ENCODE measurements at places on chromosomes 1 and 21. TPM values are rescaled to one million over a fixed set of nuclear protein-coding genes. Genes with fewer than 3 reads are reported as not detected.

- H3K27me3 ChIP-seq, result no peaks in the 10 kb centered on the region
- H3K36me3 ChIP-seq, result no peaks in the 10 kb centered on the region
- no peak overlapping the region for H3K4me3 ChIP-seq
- no peaks in the 10 kb centered on the region for H3K4me1 ChIP-seq
- no peak for DNase-seq
Measured at GRCh38 chr1:11531314-11531870, 52.4 kb downstream of the DISP3 start.

Gene PPIE
- total RNA-seq, result 69.4 TPM

GRCh38 chr1:39250460-39251240, 46.2 kb downstream of the MACF1 start:
- no peak overlapping the region for H3K27ac ChIP-seq
- no peaks in the 10 kb centered on the region for H3K27me3 ChIP-seq
- H3K4me1 ChIP-seq, result peaks cover 11% of the 10 kb centered on the region
- H3K4me3 ChIP-seq, result no peak overlapping the region
- no peak for DNase-seq

- no peaks in the 10 kb centered on the region for H3K36me3 ChIP-seq
- no peak overlapping the region for H3K27ac ChIP-seq
- no peak for DNase-seq
- no peaks in the 10 kb centered on the region for H3K4me1 ChIP-seq
- no peaks in the 10 kb centered on the region for H3K27me3 ChIP-seq
Measured at GRCh38 chr1:115218699-115219098, 119.3 kb downstream of the NGF start.

DNA sequence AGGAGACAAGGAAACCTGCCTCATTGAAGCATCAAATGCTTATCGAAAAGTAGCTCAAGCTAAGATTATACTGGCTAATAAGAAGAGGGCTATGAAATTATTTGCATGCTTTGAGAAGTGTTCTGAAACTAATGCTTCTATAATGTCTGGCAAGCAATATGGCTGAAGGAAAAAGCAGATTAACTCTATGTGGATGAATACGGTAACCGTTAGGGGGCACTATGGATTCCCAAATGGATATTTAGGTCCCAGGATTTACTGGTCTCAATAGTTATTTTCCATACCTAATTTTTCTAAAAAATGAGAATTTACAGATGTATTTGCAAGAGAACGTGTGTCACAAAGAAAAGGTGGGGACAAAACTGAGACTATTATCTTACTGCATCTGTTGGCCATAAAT, 34.6 kb upstream of the RRP15 start:
- H3K27ac ChIP-seq, result no peak overlapping the region
- no peak overlapping the region for H3K4me3 ChIP-seq
- H3K4me1 ChIP-seq, result no peaks in the 10 kb centered on the region
- DNase-seq, result no peak
- no peaks in the 10 kb centered on the region for H3K27me3 ChIP-seq

- H3K27ac ChIP-seq, result no peak overlapping the region
- H3K36me3 ChIP-seq, result peaks cover 18% of the 10 kb centered on the region
- no peak overlapping the region for H3K4me3 ChIP-seq
- peaks cover 19% of the 10 kb centered on the region for H3K4me1 ChIP-seq
Measured at GRCh38 chr21:38811257-38811656, 5.5 kb downstream of the ETS2 start.

Gene TMEM81
- 8.8 TPM for total RNA-seq

Gene LIPI
- not detected for total RNA-seq

GRCh38 chr1:103457886-103458455, 67.5 kb upstream of the RNPC3 start:
- H3K4me3 ChIP-seq, result no peak overlapping the region
- H3K27me3 ChIP-seq, result no peaks in the 10 kb centered on the region
- no peaks in the 10 kb centered on the region for H3K4me1 ChIP-seq
- H3K27ac ChIP-seq, result no peak overlapping the region

- H3K36me3 ChIP-seq, result no peaks in the 10 kb centered on the region
- H3K27ac ChIP-seq, result no peak overlapping the region
- H3K4me1 ChIP-seq, result no peaks in the 10 kb centered on the region
- H3K27me3 ChIP-seq, result no peaks in the 10 kb centered on the region
Measured at GRCh38 chr1:111948209-111949171, 41.0 kb downstream of the KCND3 start.

GRCh38 chr1:24666794-24667193, 23.7 kb downstream of the SRRM1 start:
- no peak for DNase-seq
- no peaks in the 10 kb centered on the region for H3K27me3 ChIP-seq
- peaks cover 88% of the 10 kb centered on the region for H3K36me3 ChIP-seq
- H3K27ac ChIP-seq, result no peak overlapping the region
- no peak overlapping the region for H3K4me3 ChIP-seq

Gene TINAGL1
- not detected for total RNA-seq

DNA sequence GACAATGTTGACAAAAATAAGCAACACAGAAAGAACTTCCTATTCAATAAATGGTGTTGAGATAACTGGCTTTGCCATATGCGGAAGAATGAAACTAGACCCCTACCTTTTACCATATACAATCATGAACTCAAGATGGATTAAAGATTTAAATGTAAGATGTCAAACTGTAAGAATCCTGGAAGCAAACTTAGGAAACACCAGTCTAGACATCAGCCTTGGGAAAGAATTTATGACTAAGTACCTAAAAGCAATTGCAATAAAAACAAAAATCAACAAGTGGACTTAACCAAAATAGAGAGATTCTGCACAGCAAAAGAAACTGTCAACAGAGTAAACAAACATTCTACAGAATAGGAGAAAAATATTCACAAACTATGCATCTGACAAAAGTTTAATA, 16.1 kb upstream of the CLDN8 start:
- H3K36me3 ChIP-seq, result no peaks in the 10 kb centered on the region
- no peak for DNase-seq
- no peaks in the 10 kb centered on the region for H3K27me3 ChIP-seq
- no peak overlapping the region for H3K4me3 ChIP-seq

- H3K27me3 ChIP-seq, result no peaks in the 10 kb centered on the region
- no peak overlapping the region for H3K4me3 ChIP-seq
- DNase-seq, result no peak
- H3K27ac ChIP-seq, result no peak overlapping the region
Measured at GRCh38 chr1:24058671-24059455, 53.1 kb downstream of the MYOM3 start.

Gene KLF17
- total RNA-seq, result not detected

DNA sequence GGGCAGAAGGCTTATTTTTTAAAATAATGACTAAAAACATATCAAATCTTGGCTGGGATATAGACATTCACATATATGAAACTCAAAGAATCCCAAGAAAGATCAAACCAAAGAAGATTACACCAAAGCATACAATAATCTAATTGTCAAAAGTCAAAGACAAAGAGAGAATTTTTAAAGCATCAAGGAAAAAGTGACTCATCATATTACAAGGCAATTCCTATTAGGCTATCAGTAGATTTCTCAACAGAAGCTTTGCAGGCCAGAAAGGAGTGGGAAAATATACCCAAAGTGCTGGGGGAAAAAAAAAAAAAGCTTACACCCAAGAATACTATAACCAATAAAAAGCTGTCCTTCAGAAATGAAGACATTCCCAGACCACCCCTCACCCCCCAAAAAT, 375.6 kb downstream of the BRINP2 start:
- no peaks in the 10 kb centered on the region for H3K4me1 ChIP-seq
- H3K27ac ChIP-seq, result no peak overlapping the region
- no peaks in the 10 kb centered on the region for H3K27me3 ChIP-seq
- DNase-seq, result no peak
- no peak overlapping the region for H3K4me3 ChIP-seq

GRCh38 chr1:80468356-80468755, 1332.4 kb upstream of the ADGRL2 start:
- no peaks in the 10 kb centered on the region for H3K4me1 ChIP-seq
- H3K4me3 ChIP-seq, result no peak overlapping the region
- no peaks in the 10 kb centered on the region for H3K36me3 ChIP-seq
- no peaks in the 10 kb centered on the region for H3K27me3 ChIP-seq
- DNase-seq, result no peak

Gene EVA1C
- total RNA-seq, result 17.1 TPM
